Mucosa of descending colon (tissue), 3 donors: ENCODE measurements at places on chromosomes 7 and 10. TPM values are rescaled to one million over a fixed set of nuclear protein-coding genes. Genes with fewer than 3 reads are reported as not detected.

GRCh38 chr7:27344471-27344870, 101.9 kb downstream of the EVX1 start:
- DNase-seq, result no peak

WNT8B gene
- not detected for total RNA-seq

FAM20C gene
- 26.5 TPM for total RNA-seq

GRCh38 chr7:68929781-68930261, 668.5 kb upstream of the AUTS2 start:
- DNase-seq, result no peak

GRCh38 chr7:107502154-107502553, 32.3 kb downstream of the GPR22 start:
- DNase-seq, result no peak

GRCh38 chr10:61285749-61286148, 167.4 kb downstream of the TMEM26 start:
- DNase-seq, result no peak

GRCh38 chr10:117609796-117610170, 67.2 kb downstream of the EMX2 start:
- no peak for DNase-seq

FRA10AC1 gene
- total RNA-seq, result 16.8 TPM

DNA sequence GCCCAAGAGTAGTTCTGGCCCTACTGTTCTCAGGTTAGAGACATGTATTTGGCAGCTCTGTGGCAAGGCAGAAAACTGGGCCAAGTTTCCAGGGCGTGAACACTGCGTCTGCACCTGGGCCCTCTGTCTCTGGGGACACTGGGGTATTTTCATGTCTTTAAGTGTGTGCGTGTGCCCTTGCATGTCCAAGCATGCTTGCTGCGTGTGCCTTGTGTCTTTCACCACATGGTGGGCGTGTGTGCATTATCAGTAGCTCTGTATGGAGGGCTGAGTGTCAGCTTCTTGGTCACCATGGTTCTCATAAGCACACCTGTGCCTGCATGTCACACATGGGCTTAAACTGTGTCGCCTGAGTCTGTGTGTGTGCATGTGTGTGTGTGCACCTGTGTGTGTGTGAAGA, 69.3 kb downstream of the HIPK2 start:
- no peak for DNase-seq

DNA sequence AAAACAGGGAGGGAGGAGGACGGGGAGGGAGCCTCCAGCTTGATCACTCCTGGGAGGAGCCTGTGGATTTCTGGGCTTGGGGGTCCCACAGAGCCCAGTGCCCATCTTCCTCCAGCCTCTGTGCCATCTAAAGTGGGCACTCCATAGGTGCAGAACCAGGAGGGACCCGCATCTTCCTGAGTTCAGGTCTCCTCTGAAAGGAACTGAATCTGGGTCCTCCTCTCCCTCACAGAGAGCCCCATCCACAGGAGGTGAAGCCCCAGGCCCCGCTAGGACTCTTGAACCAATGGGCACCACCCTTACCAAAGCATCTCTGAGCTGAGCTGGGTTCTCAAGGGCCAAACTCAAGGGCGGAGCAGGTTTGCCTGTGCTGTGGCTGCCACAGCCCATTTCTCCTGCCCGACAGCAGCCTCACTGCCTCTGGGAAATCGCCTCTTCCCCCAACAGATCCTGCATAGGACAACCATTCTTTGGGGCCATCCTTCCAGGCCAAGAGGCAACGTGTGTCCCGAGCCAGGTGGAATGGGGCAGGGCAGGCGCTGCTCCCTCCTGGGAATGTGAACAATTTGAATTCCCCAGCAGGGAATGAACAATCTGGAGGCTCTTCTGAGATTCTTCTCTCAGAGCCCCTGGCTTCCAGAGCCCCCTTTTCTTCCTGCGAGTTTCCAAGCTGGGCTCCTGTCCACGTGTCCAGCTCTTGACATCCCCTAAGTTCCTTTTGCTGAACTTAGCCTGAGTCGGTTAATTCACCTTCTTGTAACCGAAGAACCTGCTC, 411.0 kb upstream of the FOXK1 start:
- no peak for DNase-seq

GJC3 gene
- not detected for total RNA-seq

DNA sequence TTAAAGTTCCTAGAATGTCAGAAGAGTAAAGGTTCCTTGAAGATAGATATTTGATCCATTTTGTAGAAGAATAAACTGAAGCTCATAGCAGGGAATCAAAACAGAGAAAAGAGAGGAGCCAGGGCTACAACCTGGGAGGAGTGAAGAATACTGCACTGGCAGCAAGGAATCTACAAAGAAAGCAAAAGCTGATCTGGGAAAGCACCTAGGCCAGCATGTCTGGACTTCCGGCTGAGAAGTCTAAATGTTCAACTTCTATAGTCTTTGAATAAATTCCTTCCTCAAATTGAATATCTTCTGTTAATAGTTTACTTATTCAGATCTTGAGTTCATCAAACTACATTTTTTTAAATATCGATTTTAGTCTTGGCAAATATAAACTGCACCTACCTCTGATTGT, 78.2 kb downstream of the VPS41 start:
- DNase-seq, result no peak

DNA sequence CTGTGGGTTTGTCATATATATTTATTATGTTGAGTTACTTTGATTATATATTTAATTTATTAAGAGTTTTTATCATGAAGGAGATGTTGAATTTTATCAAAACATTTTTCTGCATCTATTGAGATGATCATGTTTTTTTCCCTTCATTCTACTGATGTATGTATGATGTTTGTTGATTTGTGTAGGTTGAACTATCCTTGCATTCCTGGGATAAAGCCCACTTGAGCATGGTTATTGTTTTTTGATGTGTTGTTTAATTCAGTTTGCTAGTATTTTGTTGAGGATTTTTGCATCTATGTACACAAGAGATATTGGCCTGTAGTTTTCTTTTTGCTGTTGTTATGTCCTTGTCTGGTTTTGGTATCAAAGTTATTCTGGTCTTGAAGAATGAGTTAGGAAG, 31.1 kb downstream of the SCART1 start:
- DNase-seq, result no peak
